ENCODE measurements at places on chromosomes 2 and 18. TPM values are rescaled to one million over a fixed set of nuclear protein-coding genes. Genes with fewer than 3 reads are reported as not detected.
A peak's percentile ranks its signal among the peaks of the same experiment; 100 is the strongest.

Gene MBD2
- 59.5 TPM for total RNA-seq

GRCh38 chr2:149577269-149577668 lies 10.3 kb downstream of the MMADHC start:
- no peak for DNase-seq
- peaks cover 21% of the 10 kb centered on the region for H3K4me1 ChIP-seq
- no peak overlapping the region for H3K4me3 ChIP-seq
- H3K36me3 ChIP-seq = peaks cover 50% of the 10 kb centered on the region
- H3K27me3 ChIP-seq = no peaks in the 10 kb centered on the region

Gene SERPINB10
- not detected for total RNA-seq

Gene LYPD6B
- total RNA-seq = 5.6 TPM

DNA sequence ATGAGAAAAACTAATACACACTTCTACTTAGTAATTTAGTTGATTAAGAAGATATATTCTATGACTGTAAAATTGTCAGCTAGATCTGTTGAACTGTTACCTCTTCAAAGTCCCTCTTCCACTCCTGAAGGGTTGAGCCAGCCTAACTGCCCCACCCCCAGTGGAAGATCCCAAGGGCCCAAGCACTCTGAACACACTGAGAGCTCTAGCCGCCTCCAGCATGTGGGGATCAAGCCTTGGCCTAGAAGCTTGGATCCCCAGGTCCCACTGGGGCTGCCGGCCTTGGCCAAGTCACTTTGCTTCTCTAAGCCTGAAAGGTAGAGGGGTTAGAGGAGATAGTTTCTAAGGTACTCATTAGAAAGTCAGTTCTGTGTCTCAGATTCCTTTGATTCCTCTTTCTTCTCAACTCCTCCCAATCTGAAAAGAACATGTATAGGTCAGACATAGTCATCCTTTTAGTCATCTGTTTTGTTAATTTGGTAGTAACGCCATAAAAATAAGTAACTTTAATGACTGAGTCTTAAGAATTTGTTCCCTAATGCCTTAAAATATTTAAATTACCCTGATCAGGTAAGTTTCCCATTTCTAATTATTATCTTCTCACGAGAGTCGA lies 5.6 kb downstream of the CPSF3 start:
- no peak for DNase-seq
- H3K36me3 ChIP-seq = peaks cover 33% of the 10 kb centered on the region
- H3K4me3 ChIP-seq = no peak overlapping the region
- peaks cover 6% of the 10 kb centered on the region for H3K4me1 ChIP-seq

DNA sequence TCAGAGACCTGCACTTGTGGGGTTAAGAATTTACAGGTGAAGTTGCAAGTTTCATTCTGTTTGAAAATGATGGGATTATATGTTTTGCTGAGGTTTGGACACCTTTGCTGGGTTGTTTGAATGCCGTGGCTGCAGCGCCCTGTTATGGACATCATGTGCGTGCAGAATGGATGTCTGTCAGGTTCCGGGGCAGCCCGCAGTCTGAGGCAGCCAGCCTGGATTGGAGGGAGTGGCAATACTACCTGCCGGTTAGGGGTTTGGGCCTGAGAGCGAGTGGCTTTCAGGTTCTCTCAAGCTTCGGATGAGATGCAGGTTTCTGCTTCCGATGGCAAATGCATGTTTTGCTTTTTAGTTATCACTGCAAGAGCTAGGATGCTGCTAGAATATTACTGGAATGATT lies 1.1 kb downstream of the CASP8 start:
- H3K27me3 ChIP-seq = no peaks in the 10 kb centered on the region
- H3K4me3 ChIP-seq = no peak overlapping the region
- no peaks in the 10 kb centered on the region for H3K36me3 ChIP-seq
- no peak for DNase-seq
- H3K4me1 ChIP-seq = no peaks in the 10 kb centered on the region
- H3K27ac ChIP-seq = no peak overlapping the region

Gene VWC2L
- 0.09 TPM for total RNA-seq

DNA sequence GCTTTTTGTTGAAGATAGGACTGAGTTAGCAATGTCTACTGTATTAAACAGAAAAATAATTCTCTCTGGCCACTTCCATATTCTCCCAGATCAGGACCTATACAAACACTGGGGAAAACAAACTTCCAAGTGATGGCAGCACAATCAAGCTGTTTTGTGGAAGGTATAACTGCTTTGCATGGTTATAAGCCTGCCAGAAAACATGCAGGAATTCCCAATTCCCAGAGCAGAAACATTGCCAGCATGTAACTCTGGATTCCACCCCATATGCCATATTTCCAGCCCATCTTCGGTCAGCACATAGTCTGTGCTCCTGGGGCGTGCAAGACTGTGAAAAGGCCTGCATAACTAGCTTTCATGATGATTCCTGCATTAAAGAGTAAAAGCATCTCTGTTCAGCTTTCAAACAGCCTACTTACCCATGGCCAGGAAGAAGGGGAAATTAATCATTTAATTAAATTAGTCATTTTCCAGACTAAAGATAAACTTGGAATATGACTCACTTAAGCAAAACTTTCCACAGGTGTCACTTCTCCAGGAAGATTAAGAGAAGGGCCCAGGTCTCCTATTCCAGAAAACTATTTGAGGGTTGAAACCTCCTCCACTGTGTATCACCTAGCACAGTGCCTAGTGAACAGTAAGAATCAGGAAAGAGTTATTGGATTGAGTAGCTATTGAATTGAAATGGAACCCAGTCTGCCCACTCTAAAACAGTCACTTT lies 280.5 kb downstream of the NRXN1 start:
- H3K27ac ChIP-seq = no peak overlapping the region
- DNase-seq = no peak
- no peak overlapping the region for H3K4me3 ChIP-seq
- H3K4me1 ChIP-seq = no peaks in the 10 kb centered on the region
- no peaks in the 10 kb centered on the region for H3K27me3 ChIP-seq

- no peak overlapping the region for H3K27ac ChIP-seq
- peaks cover 4% of the 10 kb centered on the region for H3K4me1 ChIP-seq
- peaks cover 10% of the 10 kb centered on the region for H3K36me3 ChIP-seq
- DNase-seq = no peak
- no peak overlapping the region for H3K4me3 ChIP-seq
- no peaks in the 10 kb centered on the region for H3K27me3 ChIP-seq
These were observed 6.2 kb downstream of the DBI start for GRCh38 chr2:119372778-119373568.

DNA sequence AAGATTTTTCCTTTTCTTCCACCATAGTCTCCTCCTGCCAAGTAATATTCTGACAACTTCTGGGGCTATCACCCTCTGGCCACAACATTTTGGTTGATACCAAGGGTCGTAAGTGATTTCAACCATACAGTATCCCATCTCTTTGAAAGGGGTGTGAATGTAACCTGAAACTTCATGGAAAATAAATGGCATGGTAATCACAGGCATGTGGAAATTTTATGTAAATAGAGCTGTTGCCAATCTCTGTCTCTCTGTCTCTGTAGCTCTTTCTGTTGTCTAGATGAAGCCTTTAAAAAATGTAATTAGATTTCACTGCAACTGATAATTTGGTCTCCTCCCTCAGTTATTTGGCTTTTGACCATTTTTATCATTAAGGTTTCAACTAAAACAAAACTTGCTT lies 125.6 kb upstream of the RPRM start:
- H3K36me3 ChIP-seq = no peaks in the 10 kb centered on the region
- no peak for DNase-seq
- no peak overlapping the region for H3K27ac ChIP-seq
- H3K4me3 ChIP-seq = no peak overlapping the region
- no peaks in the 10 kb centered on the region for H3K27me3 ChIP-seq

- H3K4me3 ChIP-seq = no peak overlapping the region
- DNase-seq = no peak
- H3K27ac ChIP-seq = no peak overlapping the region
- no peaks in the 10 kb centered on the region for H3K4me1 ChIP-seq
- H3K27me3 ChIP-seq = no peaks in the 10 kb centered on the region
These were observed 104.5 kb upstream of the ZC3H15 start for GRCh38 chr2:186381573-186381972.

GRCh38 chr2:16296038-16296290 lies 355.6 kb downstream of the MYCN start:
- H3K4me3 ChIP-seq = no peak overlapping the region
- no peak overlapping the region for H3K27ac ChIP-seq
- peaks cover 7% of the 10 kb centered on the region for H3K27me3 ChIP-seq
- H3K4me1 ChIP-seq = no peaks in the 10 kb centered on the region

DNA sequence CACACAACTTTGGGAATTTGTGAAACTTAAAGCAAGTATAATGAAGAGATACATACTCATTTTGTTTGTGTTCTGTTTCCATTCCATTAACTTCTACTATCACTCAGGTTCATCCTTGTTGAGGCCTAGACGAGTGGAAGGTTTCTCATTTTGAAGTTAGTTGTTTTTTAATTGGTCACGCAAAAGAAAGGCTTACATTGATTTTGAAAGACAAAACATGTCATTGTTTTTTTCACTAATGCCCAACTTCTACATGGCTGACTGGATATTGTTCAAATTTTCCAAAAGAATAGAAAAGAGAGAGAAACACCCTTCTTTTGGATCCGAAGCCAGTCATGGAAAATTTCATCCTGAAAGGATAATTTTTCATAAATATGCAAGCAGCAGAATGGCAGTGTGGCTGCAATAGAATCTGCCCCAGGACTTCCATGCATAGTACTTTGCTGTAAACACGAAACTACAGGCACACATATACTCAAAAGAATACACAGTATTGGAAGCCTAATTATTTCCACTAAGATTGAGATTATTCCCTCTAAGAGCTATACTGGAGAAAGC lies 27.4 kb downstream of the PRKCE start:
- H3K27ac ChIP-seq = no peak overlapping the region
- no peak overlapping the region for H3K4me3 ChIP-seq
- no peak for DNase-seq
- peaks cover 44% of the 10 kb centered on the region for H3K4me1 ChIP-seq

- H3K4me3 ChIP-seq = no peak overlapping the region
- H3K27me3 ChIP-seq = no peaks in the 10 kb centered on the region
- no peaks in the 10 kb centered on the region for H3K36me3 ChIP-seq
- no peak for DNase-seq
- H3K27ac ChIP-seq = no peak overlapping the region
- no peaks in the 10 kb centered on the region for H3K4me1 ChIP-seq
These were observed 371.6 kb downstream of the EIPR1 start for GRCh38 chr2:3005859-3006501.

Gene NEUROD1
- 4.2 TPM for total RNA-seq

DNA sequence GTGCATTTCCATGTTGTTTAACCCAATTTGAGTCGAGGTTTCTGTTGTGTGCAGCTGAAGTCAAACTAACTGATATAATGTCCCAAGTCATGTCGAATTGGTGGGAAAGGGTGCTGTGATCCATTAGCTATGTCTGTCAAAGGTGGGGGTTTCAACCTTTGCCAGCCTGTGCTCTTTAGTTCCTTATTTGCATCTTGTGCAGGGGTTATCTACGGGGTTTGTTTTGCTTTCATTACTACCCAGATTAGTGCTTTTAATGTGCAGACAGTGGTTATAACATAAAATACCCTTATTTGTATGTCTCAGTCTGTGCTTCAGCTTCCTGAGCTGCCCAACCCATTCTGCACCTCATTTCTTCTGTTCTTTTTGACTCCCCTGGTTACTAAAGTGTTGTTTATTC lies 271.9 kb upstream of the CXCR4 start:
- H3K4me1 ChIP-seq = no peaks in the 10 kb centered on the region
- no peaks in the 10 kb centered on the region for H3K36me3 ChIP-seq
- DNase-seq = no peak
- no peak overlapping the region for H3K27ac ChIP-seq
- no peak overlapping the region for H3K4me3 ChIP-seq

DNA sequence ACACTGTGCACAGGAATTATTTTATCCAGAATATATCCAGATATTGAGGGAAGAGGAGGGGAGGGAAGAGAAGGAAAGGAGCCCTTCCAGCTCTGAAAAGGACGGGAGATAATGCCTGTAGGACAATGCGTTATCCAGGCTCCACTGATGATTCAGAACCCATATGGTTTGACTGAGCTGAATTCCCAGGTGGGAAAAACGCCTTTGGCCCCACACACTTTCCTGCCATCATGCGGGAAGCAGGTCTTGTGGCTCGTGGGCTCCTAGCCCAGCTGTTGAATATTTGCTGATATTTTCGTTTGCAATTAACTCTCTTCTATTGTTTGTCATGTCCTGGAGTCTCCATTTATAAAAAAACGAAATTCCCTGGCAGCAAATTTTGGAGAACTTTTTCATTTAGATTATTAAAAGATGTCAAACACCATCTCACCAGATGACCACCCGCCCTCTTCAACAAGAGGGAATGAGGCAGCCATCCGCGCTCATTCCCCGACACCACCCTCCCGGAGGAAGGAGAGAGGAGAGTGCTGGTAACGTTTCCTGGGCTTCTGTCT lies 8.9 kb downstream of the COL6A3 start:
- no peak overlapping the region for H3K27ac ChIP-seq
- no peaks in the 10 kb centered on the region for H3K4me1 ChIP-seq
- no peak overlapping the region for H3K4me3 ChIP-seq
- H3K27me3 ChIP-seq = no peaks in the 10 kb centered on the region
- DNase-seq = no peak
- no peaks in the 10 kb centered on the region for H3K36me3 ChIP-seq

Gene LOXL3
- 7.5 TPM for total RNA-seq

DNA sequence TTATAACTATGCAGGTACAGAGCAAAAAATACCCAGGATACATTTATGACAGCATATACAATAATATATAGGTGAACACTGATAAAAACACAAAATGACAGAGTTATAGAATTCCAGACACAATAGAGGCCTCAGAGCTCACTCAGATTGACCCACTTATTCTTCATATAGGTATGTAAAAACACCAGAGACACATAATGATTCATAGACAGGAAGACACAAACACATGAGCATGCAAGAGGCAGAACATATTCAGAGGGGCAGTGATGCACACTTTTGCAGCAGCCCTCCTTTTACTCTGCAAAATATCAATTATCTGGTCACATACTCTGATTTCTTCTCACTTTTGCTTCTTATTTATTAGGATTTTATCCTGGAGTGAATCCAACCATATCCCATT lies 633.3 kb upstream of the ACVR2A start:
- H3K4me3 ChIP-seq = no peak overlapping the region
- DNase-seq = no peak
- no peaks in the 10 kb centered on the region for H3K27me3 ChIP-seq
- H3K27ac ChIP-seq = no peak overlapping the region
- H3K4me1 ChIP-seq = no peaks in the 10 kb centered on the region
- H3K36me3 ChIP-seq = no peaks in the 10 kb centered on the region

Gene SPDYA
- total RNA-seq = 0.38 TPM

- no peak for DNase-seq
- no peak overlapping the region for H3K27ac ChIP-seq
- H3K4me1 ChIP-seq = no peaks in the 10 kb centered on the region
- no peak overlapping the region for H3K4me3 ChIP-seq
These were observed 31.3 kb downstream of the CD226 start for GRCh38 chr18:69916412-69916811.

GRCh38 chr2:48566592-48567310 lies 36.8 kb downstream of the STON1 start:
- H3K4me1 ChIP-seq = peaks cover 5% of the 10 kb centered on the region
- H3K27ac ChIP-seq = no peak overlapping the region
- no peak for DNase-seq
- no peaks in the 10 kb centered on the region for H3K27me3 ChIP-seq
- no peak overlapping the region for H3K4me3 ChIP-seq

Gene UCN
- total RNA-seq = 0.52 TPM

GRCh38 chr2:71067567-71068217 lies 756 bp upstream of the NAGK start:
- peak; percentile 64 for DNase-seq
- peak overlapping the region; percentile 62 for H3K4me3 ChIP-seq
- H3K36me3 ChIP-seq = no peaks in the 10 kb centered on the region

- peaks cover 19% of the 10 kb centered on the region for H3K4me1 ChIP-seq
- H3K27ac ChIP-seq = peak overlapping the region; percentile 84
- DNase-seq = no peak
These were observed 421 bp upstream of the VAMP5 start for GRCh38 chr2:85583667-85584353.

GRCh38 chr18:69490813-69491212 lies 90.1 kb downstream of the DOK6 start:
- H3K27ac ChIP-seq = no peak overlapping the region
- H3K27me3 ChIP-seq = no peaks in the 10 kb centered on the region
- H3K4me1 ChIP-seq = no peaks in the 10 kb centered on the region
- no peaks in the 10 kb centered on the region for H3K36me3 ChIP-seq

Measured in pancreas (tissue), 10 donors.